Right cardiac atrium (tissue), 5 donors: ENCODE measurements at places on chromosomes 7 and 10.
A peak's percentile ranks its signal among the peaks of the same experiment; 100 is the strongest.

DNA sequence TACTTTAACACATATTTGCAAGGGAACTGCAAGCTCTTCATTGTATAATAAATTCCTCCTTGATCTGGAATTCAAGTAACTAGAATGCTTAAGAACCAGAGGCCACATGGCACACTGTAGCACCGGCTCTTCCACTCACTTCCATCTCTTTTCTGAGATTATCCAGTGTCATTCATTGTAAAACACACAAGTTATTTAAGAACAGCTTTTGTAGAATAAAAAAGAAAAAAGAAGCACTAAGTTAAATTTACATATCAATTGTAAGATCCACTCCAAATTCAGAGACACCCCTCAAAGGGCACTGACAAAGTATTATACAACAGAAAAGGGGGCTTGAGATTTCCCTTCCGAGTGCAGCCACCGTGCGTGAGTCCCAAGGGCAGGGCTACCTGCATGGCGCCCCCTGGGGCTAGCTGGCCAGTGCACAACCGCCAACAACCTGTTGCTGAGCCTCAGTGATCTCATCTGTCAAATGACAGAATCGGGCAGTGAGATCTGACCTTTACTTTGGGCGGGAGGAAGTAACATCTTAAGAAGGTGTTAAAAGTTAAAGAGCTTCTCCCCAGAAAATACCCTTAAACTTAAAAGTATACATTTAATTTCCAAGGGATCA lies 12.5 kb downstream of the GLI3 start:
- DNase-seq, result no peak

GRCh38 chr10:14330388-14331061 lies at the start of gene FRMD4A:
Gene FRMD4A, minus strand, starts transcription at chr10:14330924.
- DNase-seq, result no peak

- DNase-seq, result peak; percentile 78
Observed at GRCh38 chr10:13528875-13529713, at the start of gene BEND7. Gene BEND7, minus strand, starts transcription at chr10:13529014. Its CDS starts 481 bp downstream, at chr10:13528533.

GRCh38 chr10:133274751-133275683 lies 1.7 kb downstream of the ADAM8 start:
- DNase-seq, result peak; percentile 57

DNA sequence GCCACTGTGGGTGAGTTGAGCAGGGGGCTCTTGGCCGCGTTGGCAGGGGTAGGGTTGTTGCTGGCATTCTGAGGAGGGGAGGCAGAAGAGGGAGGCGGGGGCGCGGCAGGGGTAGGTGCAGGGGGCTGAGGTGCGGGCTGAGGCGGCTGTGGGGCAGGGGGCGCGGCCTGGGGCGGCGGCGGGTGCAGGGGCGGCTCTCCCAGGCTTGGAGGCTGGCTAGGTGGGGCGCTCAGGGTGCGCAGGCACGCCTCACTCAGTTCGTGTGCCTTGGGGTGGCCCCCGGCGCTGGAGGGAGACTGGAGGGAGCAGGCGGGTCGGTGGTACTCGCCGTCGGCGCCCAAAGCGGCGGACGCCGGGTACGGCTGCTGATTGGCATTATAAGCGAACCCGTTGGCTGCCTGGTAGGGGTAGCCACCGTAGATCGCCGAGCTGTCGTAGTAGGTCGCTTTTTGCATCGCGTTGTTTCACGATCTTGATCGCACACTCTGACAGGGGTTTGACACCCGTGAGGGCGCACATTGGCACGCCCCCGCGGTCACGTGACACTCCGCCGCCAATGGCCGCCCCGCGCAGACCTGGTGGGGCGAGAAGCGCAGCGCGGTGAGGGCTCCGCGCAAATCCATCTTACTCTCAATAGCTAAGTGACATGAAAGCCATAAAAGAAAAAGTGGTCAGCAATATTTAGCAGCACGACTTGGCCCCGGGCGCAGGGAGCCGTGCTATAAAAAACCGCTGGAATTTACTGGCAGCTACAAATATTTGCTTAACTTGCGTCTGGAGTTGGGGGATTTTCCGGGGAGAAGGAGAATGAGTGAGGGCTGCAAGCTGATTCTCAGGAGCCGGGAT lies 7.9 kb upstream of the HOXA2 start:
- DNase-seq, result peak; percentile 57

- DNase-seq, result no peak
Observed at GRCh38 chr10:101580486-101581399, 7.3 kb downstream of the POLL start.

GRCh38 chr10:30691639-30692015 lies 62.1 kb upstream of the LYZL2 start:
- no peak for DNase-seq

DNA sequence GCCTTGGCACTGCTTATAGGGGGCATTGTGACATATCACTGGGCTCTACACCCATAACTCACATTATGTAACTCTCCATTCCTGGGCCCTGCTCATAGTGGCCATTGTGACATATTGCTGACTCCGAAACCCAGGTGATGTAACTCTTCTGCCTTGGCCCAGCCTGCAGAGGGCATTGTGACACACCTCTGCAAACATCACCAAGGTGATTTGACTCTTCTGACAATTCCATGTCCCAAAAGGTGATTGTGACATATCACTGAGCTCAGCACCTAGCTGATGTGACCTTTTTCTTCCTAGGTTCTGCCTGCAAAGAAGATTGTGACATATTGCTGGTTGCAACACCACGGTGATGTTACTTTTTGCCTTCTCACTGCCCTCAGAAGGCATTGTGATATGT lies 36.5 kb upstream of the ZNF680 start:
- no peak for DNase-seq

- DNase-seq, result no peak
Observed at GRCh38 chr10:123434435-123435039, 231.6 kb upstream of the GPR26 start.

DNA sequence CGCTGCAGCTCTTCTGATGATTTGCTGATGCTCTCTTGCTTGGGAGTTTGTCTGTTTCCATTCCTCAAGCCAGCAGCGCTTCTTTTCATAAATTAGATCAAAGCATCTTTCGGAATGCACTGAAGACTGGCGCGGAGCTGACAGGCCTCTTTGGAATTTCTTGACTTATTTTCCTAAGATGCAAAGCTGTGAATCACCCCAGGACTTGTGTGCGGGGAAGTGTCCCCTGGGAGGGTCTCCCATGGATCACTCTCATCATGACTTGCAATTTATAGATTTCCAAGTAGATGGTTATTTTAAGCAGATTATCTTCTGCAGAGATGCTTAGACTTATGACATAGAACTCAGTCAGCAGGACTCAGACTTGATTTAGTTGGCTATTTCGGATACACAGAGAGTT lies 467.2 kb downstream of the TCERG1L start:
- DNase-seq, result no peak

GRCh38 chr10:133124357-133125211 lies 35.4 kb upstream of the KNDC1 start:
- peak; percentile 65 for DNase-seq

DNA sequence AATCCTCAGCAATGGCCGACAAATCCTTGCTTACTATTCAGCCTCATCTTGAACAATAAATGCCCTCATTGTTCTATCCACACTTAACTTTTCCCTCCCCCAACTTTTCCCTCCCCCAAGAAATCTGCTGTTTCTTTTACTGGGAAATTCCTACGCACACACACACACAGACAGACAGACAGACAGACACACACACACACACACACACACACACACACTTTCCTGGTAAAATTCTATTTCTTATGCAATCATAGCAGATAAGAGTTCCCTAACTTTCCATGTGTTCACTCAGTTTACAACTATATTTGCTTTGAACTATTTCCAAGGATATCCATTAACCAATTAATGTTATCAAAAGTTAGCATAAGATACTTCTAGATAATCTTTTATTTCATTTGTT lies 52.9 kb downstream of the RELN start:
- no peak for DNase-seq

- no peak for DNase-seq
Observed at GRCh38 chr7:147413557-147413870, 1177.1 kb upstream of the C7orf33 start.

DNA sequence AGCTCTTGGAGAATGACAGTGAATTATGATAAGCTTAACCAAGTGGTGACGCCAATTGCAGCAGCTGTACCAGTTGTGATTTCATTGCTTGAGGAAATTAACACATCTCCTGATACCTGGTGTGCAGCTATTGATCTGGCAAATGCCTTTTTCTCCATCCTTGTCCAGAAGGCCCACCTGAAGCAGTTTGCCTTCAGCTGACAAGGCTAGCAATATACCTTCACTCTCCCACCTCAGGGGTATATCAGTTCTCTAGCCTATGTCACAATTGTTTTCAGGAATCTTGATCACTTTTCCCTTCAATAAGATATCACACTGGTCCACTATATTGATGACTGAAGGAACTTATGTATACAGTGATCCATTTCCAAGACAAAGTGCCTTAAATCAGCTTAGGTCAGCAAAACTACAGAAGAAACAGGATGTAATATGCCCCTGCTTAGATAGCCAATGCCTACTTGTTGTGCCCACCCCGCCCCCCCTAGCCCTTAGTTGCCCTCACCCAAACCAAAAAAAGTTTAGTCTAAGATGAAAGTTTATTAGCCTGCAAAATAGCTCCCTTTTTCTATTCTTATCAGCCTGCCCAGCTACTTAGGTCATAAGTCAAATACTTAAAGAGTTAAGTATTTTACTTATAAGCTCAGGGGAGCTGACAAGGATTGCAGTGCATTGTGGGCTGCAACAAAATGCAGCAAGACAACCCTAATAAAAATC lies 45.1 kb downstream of the PTPRE start:
- DNase-seq, result no peak

DNA sequence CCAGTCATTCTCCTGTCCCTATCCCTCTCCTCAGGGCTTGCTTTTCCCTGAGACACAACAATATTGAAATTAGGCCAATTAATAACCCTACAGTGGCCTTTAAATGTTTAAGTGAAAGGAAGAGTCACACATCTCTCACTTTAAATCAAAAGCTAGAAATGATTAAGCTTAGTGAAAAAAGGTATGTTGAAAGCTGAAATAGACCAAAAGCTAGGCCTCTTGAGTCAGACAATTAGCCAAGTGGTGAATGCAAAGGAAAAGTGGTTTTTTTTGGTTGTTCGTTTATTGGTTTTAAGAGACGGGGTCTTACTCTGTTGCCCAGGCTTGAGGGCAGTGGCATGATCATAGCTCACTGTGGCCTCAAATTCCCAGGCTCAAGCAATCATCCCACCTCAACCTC lies 9.7 kb upstream of the ATAD1 start:
- no peak for DNase-seq

- DNase-seq, result no peak
Observed at GRCh38 chr10:125208854-125209565, 48.6 kb upstream of the CTBP2 start.

- DNase-seq, result no peak
Observed at GRCh38 chr7:158840604-158841003, 11.3 kb upstream of the ESYT2 start.

- DNase-seq, result no peak
Observed at GRCh38 chr10:11396311-11396955, 215.0 kb downstream of the USP6NL start.

- DNase-seq, result no peak
Observed at GRCh38 chr10:75462865-75463264, 31.4 kb downstream of the LRMDA start.

DNA sequence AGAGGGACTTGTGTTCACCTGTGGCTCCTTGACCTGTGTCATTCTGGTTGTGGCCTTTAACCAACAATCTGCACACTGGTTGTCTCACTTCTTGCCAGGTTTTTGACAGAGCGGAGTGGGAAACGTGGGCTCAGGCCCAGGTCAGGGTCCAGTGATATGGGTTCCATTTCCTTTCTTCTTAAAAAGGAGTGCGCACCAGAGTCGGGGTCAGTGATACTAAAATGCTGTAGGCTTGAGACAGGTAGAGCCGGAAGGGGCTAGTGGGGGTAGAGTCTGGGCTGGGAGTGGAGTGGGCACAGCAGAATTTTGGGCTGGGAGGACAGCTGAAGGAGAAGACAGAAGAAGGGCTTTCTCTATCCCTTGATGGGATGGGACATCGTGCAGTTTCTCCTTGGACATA lies 61.2 kb downstream of the SH2D4B start:
- DNase-seq, result no peak

GRCh38 chr10:106864031-106864430 lies 300.5 kb downstream of the SORCS1 start:
- DNase-seq, result no peak

DNA sequence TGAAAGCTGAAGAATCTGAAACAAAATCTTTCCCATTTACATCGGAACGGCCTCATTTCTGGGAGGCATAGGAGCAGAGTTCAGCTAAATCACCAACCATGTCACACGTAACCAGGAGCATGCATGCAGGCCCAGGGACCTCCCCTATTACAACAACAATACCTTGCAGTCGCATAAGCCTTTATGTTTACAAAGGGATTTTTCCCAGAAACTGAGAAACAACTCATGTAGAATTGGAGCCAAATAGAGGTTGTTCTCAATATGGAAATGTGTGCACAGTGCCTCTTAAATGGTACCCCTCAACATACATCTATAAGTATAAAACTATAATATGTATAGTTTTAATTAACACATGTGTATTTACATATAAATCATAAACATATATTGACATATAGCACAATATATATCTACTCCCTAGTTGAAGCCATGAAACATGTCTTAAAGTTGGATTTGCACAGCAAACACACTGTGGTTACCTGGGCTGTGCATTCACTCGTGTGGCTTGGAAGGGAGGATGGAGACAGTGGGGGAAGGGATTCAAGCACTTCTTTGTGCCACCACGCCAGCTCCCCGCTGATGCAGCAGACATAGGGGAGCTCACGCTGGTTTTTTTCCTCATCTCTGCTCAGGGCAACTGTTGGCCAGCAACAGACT lies 35.0 kb upstream of the DGKI start:
- no peak for DNase-seq

GRCh38 chr10:30433730-30434272 lies at the start of gene MAP3K8:
Gene MAP3K8, plus strand, starts transcription at chr10:30434184. Its CDS starts 4,755 bp downstream, at chr10:30438939.
- DNase-seq, result peak; percentile 97

GRCh38 chr10:11141571-11142091 lies 124.0 kb downstream of the CELF2 start:
- DNase-seq, result no peak

- DNase-seq, result no peak
Observed at GRCh38 chr10:74955796-74956195, 129.4 kb downstream of the KAT6B start.

GRCh38 chr7:21412410-21412851 lies 15.5 kb upstream of the SP4 start:
- DNase-seq, result no peak

DNA sequence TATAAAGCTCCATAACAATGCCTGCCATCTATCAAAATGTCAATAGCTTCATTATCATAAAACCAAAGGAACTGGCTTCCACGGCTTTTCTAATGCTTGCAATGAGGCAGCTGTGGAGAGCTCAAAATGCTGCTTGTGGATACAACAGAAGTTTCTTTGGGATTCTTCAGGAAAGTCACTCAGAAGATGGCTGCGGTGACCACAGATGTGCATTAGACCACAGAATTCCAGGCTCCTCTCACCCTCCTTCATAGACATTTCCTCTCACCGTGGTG lies 77.2 kb downstream of the CDCA7L start:
- DNase-seq, result no peak

- DNase-seq, result no peak
Observed at GRCh38 chr10:117535298-117536071, 7.1 kb upstream of the EMX2 start.

GRCh38 chr7:67753891-67754290 lies 757.3 kb downstream of the TYW1 start:
- no peak for DNase-seq
